ENCODE measurements at places on chromosomes 1 and 21. TPM values are rescaled to one million over a fixed set of nuclear protein-coding genes. Genes with fewer than 3 reads are reported as not detected.

- DNase-seq = no peak
Measured at GRCh38 chr1:248045209-248045608, 1.4 kb upstream of the OR2L3 start.

GRCh38 chr1:183896466-183897048, 91.6 kb downstream of the RGL1 start:
- DNase-seq = no peak

DNA sequence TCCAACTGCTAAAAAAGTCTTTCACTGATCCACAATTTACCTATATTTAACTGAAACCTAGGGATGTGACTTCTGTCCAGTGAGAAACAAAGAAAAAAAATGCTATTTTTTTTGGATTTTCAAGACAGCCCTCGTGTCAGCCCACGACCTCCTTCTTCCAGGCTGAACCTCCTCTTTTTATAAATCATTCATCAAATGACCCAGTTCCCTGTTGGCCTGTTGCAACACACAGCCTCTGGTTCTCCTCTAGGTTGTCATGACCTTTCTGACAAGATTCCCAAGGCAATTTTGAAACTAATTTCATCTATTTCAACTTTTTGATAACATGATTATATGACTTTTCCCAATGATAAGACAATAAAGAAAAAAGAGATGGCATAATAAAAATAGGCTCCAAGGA, 74.6 kb downstream of the PGBD5 start:
- DNase-seq = no peak

GRCh38 chr1:213714645-213715044, 273.1 kb upstream of the PROX1 start:
- DNase-seq = no peak

Gene TMCO4
- 7.8 TPM for total RNA-seq

GRCh38 chr1:19427087-19427781, 58.1 kb downstream of the CAPZB start:
- no peak for DNase-seq

GRCh38 chr1:172184506-172185191, 235.8 kb upstream of the C1orf105 start:
- no peak for DNase-seq

DNA sequence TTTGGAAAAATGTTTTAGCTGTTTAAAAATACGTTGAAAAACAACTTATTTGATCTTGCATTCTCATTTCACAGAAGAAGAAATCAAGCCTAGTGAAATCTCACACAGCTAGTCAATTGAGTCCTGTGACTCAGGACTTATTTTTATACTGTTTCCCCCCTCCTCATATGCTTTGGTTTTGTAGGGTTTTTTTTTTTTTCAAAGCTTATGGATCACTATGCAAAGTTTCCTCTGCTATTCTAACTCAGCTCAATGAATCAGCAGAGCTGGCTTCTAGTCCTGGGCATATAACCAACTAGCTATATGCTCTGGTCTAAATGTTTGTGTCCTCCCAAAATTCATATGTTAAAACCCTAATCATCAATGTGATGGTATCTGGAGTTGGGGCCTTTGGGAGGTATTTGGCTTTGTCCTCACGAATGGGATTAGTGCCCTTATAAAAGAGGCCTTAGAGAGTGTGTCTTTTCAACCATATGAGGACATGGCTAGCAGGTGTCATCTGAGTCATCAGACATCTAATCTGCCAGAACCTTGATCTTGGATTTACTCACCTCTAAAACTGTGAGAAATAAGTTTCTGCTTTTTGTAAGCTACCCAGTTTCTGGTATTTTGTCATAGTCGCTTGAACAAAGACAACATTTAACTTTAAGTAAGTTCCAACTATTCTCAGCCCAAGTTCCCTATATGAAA, 317.2 kb upstream of the C1orf87 start:
- DNase-seq = no peak

Gene KIRREL1
- not detected for total RNA-seq

- no peak for DNase-seq
Measured at GRCh38 chr1:19342062-19342750, 30.1 kb downstream of the SLC66A1 start.

Gene KLF17
- not detected for total RNA-seq

DNA sequence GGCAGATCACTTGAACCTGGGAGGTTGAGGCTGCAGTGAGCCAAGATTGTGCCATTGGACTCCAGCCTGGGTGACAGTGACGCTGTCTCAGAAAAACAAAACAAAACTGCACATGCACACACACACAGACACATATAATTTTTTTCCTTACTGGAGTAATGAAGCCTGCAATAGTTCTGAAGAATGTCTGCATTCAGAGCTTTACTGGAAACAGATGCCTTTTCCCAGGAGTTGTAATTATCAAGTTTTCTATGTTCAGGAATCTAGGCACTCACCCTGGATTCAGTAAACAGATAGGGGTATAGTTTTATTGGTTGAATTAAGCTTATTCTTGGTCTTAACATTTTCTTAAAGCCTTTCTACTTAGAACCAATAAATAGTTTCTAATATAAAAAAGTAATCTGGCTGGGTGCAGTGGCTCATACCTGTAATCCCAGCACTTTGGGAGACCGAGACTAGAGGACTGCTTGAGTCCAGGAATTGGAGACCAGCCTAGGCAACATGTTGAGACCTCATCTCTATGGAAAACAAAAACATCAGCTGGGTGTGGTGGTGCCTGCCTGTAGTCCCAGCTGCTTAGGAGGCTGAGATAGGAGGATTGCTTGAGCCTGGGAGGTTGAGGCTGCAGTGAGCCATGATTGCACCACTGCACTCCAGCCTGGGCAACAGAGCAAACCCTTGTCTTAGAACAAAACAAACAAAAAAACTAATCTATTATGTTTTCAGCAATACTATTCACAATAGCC, 15.8 kb downstream of the SPEN start:
- no peak for DNase-seq

DNA sequence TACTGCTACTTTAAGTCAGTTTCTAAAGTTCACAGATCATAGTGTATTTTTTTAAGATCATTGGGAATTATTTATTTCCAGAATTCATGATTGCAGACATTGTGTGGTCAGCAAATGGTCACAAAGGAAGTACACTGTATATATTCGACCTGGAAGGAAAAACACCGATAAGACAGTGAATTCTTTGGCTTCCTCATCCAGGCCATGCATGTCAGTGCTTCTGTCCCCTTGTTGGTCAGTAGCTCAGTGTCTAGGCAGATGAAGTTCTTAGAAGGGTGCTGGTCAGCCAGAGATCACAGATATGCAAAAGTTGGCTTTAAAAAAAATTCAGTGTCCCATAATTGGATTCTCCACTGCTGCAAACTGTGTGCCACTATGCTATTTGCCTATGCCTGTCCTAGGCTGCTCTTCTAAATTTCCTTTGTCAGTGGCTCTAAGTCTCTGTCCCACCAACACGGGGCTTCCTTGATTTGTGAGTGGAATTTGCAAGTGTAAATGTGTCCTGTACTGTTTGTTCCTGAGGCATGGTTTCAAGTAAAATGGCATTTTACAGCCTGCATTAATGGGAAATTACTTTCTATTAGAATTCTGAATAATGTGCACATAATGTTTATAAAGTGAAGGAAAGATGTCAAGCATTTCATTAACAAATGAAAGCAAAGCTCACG, 12.0 kb upstream of the VAMP4 start:
- no peak for DNase-seq

DNA sequence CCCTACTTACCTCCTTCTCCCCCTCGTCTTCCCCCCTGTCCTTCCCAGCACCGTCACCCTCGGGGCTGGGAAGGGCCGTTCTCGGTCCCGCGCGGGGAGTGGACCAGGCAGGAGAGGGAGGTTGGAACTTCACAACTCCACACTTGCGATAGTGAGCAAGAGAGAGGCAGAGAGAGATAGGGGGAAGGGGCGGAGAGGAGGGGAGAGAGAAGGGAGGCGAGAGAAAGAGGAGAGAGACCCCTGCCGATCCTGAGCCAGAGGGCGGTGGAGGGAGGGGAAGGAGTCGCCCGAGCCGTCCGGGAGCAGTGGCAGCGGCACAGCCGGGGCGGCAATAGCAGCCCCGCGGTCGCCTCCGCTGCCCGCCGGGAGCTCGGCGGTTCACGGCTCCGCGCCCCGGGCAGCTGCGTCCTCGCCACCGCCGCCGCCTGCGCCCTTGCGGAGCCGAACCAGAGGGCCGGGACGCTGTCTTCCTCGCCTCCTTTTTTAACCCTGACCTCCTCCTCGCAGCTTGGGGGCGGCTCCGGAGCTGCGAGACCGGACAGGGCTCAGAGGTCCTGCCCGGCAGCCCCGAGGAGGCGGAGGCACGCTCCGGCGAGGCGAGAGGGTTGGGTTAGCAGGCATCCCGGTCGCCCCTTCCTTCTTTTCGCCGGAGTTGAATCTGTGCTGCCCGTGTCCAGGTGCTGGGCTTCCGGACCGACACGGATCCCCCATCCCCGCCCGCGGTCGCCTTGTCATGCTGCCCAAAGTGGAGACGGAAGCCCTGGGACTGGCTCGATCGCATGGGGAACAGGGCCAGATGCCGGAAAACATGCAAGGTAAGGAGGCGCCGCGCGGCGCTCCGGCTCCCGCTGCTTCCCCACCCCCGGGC, 11.7 kb downstream of the NR5A2 start:
- DNase-seq = peak; percentile 31

Gene TMEM53
- total RNA-seq = 8.1 TPM

Gene SPATC1L
- total RNA-seq = 10.4 TPM

- DNase-seq = no peak
Measured at GRCh38 chr1:161966067-161966466, 57.6 kb downstream of the OLFML2B start.

DNA sequence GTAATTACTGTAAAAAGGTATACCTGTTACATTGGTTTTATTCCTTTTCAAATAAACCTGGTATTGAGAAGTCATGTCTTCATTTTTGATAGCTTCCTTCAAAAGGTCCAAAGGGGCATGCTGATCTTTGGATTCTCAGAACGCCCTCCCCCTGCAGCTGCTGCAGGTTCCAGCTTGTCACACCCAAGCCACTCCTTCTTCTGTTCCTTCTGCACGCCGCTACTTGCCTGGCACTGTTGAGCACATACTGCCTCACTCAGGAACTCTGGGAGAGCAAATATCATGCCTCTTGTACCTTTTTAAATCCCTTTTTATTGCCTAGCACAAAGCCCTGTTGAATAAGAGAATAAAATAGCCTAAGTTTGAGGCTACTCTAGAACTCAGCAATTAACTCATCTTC, 136.9 kb downstream of the BARHL2 start:
- no peak for DNase-seq

DNA sequence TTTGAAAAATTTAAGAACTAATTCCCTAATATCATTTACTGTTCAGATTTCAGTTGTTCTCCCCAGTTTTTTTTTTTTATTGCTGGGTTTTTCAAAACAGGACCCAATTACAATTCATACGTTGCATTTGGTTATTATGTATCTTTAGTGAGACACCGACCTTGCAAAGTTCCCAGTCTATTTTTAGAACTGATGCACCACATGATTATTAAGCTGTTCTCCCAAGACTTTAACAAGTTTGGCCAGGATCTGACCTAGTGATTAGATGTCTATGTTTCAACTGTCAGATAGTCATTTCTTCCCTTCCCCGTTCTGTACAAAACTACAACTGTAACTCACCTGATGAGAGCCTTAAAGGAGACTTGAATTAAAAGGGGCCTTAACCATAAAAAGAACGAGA, 7.9 kb downstream of the UBE2T start:
- DNase-seq = no peak

- no peak for DNase-seq
Measured at GRCh38 chr1:223001653-223002634, 141.1 kb downstream of the TLR5 start.

DNA sequence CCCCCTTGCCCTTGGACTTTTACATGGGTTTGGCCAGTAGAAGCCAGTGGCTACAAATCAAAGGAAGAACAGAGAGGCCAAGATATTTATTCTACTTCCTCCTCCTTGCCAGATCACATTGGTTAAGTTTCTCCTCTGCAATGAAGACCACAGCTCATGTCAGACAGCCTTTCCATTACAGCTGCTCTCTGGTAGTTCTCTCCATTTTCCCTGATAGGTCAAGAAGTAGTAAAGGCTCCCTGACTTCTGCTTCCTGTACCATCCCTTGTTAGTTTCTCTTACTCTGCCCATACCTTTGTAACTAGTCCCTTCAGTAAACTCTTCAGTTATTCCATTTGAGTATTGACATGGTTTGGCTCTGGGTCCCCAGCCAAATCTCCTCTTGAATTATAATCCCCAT, 27.8 kb downstream of the NME7 start:
- no peak for DNase-seq

Gene GBP6
- total RNA-seq = not detected

- no peak for DNase-seq
Measured at GRCh38 chr1:159187033-159187432, 15.6 kb downstream of the CADM3 start.

DNA sequence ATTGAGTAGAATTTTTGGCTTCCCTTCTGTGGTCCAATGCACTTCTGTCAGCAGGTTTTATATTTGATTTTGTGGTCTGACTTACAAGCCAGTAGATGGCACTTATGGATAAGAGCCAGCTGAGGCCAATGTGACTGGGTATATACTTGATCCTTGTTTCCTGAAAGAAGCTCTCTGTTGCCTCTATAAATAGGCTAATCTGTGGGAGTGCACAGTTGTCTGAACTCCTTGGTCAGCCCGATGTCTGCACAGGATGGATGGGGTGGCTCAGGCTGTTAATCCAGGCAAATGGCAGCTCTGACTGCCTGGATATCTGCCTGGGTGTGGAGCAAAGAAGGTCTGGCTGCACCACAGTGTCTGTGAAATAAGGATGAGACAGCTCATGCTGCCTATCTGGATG, 1183.7 kb upstream of the PRMT6 start:
- no peak for DNase-seq

GRCh38 chr21:37059181-37059580, 13.7 kb downstream of the PIGP start:
- DNase-seq = no peak

- no peak for DNase-seq
Measured at GRCh38 chr1:228219245-228219961, 11.6 kb downstream of the OBSCN start.

DNA sequence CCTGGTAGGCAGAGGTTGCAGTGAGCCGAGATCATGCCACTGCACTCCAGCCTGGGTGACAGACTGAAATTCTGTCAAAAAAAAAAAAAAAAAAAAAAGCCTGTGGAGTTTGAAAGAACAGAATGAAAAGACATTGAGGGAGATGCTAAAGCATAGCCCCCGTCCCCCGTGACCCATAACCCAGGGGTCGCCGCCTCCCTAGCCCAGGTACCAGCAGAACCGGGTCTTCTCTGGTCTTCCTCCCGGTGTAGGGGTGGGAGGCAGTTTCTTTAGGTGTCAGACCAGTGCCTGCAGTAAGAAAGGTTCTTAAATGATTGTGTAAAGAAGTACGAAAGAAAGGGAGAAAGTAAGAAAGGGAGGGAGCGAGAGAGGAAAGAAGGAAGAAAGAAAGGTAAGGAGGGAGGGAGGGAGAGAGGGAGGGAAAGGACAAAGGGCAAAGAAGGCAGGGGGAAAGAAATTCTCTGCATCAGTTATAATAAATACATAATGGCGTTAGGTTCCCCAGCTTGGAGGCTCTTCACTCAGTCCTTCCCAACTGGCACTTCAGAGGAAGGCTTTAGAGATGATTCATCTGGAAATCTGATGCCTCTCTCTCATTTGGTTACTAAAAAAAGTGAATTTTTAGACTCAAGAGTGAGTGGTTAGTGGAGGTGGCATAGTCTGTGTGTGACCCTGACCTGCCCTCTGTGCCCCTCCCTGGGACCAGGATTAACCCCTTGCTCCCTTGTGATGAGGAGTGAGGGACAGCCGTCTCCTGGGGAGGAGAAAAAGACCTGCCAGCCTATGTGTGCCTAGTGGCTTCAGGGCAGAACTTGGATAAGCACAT, 1.1 kb downstream of the IL24 start:
- no peak for DNase-seq

- DNase-seq = no peak
Measured at GRCh38 chr1:38194472-38194871, 147.9 kb upstream of the POU3F1 start.

Gene ADAMTS5
- total RNA-seq = not detected

GRCh38 chr1:44973645-44974044, 12.8 kb downstream of the EIF2B3 start:
- no peak for DNase-seq

Gene OR2AJ1
- total RNA-seq = not detected

All from OCI-LY7 (cell line).